ENCODE measurements at places on chromosomes 1 and 21.

DNA sequence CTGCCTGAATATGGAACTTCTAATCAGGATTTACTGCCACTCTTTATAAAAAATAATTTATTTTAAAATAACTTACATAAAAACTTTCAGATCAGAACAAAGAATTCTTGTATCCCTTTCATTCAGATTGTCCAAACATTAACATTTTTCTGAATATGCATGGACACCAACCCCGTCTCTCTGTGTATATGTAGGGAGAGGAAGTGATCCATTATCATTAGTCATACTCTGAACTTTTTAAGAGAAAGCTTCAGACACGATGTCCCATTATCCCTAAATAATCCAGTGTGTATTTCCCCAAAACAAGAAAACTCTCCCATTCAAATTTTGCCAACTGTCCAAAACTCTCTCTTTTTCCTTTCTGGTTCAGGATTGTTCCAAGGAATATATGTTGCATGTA, 122.3 kb upstream of the CXADR start:
- DNase-seq: no peak

DNA sequence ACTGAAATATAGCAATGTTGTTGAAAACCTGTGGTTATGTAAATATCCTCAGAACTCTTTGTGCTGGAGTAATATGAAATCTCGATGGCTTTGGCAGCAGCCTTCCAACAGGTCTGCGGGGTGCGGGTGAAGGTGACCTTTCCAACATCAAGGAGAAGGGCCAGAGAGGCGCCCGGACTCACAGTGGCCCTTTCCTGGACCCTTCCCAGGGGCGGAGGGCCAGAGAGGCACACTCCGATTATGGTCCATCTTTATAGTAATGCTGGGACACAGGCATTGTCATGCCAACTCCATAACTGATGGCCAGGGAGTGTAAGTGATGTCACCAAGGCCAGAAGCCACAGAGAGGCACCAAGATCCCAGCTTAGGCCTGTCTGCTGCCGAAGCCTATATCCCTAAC, 18.1 kb downstream of the SLC37A1 start:
- no peak for DNase-seq

DNA sequence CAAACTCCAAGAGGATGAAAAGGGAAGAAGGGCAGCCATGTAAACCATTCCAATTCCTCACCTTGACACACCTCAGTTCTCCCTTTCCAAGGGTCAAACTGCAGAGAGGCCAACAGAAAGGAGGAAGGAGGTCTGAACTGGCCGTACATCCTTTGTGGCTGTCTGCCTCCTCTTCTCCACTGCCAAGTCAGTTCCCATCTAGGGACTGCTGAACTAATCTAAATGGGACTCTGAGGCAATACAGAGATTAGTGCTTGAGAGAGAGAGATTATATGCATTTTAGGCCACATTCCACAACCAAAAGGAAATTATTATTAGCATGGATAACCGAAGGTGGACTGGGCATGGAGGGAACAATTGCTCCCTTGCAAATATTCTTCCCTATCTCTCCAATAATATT, 2.7 kb downstream of the ARHGEF11 start:
- no peak for DNase-seq

GRCh38 chr1:902802-903201, 20.9 kb upstream of the SAMD11 start:
- DNase-seq: no peak

DNA sequence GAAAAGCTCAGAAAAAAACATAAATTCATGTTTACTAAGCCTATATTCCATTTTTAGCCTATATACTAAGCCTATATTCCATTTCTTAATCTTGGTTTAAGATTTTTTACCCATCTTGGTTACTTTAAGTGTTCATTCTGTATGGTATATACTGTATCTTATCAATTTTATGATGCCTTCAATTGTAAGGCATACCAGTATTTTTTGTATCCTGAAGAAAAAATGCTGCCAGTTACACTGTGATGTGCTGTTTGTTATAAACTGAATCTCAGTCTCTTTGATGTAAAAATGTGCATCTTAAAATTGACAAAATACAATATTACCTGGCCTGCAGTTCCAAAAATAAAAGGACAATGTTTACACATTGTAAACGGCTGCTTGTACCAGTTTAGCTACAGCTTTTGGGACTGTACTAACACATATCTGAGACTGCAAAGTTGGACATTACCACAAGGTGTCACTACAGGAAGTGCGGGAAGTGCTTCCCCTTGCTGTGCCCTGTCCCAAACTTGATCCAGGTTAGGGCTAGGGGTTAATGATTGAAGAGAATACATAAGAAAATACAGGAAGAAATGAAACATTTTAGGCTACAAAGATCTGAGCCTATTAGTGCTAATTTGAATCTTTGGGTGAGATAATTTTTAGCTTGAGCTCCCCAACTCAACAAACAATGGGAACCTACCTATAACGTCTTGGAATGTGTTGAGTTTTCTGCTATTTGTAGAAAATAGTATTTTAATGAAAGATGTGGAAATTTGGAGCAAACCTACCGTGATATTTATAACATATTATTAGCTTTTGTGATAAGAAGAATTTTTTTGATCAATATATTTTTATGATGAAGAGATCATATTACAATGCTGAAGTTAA, 108.9 kb downstream of the LBR start:
- DNase-seq: peak; percentile 46

DNA sequence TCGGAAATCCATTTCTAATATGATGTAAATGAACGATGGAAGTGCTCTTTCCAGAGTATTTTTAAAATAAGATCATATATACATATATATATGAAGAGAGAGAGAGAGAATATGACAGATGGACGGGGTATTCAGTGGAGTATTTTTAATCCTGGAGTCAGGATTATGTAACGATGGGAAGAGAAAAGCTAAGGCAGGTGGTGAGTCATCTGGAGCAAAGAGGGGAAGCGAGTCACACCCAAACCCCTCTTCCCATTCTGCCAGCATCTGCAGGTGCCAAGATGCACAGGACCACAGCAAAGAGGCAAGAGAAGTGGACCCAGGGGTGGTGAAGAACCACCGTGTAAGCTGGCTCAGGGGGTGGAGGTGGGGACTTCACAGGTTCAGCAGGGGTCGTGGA, 102.7 kb upstream of the GRIK3 start:
- peak; percentile 76 for DNase-seq
